Anterior cingulate cortex (tissue), 58 donors: ENCODE measurements at places on chromosomes 2 and 18.

- DNase-seq, result no peak
Observed at GRCh38 chr2:127166231-127166860, 53.8 kb downstream of the CYP27C1 start.

DNA sequence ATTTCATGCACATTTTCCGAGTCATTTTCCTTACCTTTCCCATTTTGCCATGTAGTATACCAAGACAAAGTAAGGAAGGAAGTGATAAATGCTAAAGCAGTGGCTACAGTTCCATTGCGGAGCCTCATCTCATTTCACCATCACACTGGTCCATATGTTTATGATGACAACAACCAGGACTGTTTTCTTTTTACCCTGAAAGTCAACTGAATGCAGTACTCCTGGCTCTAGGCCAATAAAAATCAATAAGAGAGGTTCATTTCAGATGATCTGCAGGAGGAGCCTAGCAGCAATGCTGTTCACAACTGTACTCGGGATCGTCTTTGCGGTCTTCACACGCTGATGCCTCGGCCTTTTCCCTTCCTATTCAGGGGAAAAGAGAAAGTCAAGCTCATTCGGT lies 4.7 kb downstream of the MGAT4A start:
- no peak for DNase-seq

- DNase-seq, result no peak
Observed at GRCh38 chr18:36012891-36013290, 40.4 kb downstream of the RMP24 start.

DNA sequence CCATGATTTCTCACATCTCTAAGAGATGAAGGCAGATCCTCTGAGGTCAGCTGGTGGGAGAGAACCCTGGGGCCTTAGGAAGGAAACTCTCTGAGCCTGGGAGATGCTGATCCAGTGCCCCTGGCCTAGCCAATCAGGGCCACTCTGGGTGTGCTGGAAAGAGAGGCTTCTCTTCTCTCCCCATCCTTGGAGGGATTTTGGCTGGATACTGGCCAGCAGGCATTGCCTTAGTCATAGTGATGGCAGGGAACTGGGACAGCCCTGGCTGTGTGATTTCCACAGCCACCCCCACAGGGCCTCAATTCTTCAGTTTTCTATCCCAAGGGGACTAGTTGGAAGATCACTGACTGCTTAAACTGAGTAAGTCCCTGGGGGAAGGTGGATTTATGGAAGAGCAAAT lies 26.6 kb upstream of the PLB1 start:
- no peak for DNase-seq

DNA sequence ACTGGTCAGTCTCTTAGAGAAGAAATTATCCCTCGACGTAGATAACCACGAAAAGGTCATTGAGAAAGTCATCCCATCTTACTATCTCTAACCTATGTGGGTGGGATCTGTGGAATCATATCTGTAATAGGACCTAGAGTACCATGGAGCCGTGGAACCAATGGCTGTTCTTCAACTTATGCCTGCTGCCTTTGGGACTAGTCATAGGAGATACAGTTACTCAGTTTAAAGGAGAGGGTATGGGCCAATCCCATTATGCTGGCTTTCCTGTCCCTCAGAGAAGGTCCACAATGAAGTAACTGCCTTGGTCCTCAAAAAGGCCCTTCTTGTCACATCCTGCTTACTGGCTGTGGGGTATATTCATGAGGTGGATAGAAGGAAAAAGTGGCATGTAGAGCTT lies 77.5 kb downstream of the FEZ2 start:
- DNase-seq, result no peak

- DNase-seq, result no peak
Observed at GRCh38 chr2:126882736-126883665, 15.7 kb upstream of the TEX51 start.

GRCh38 chr2:189553504-189554088 lies 27.0 kb downstream of the SLC40A1 start:
- DNase-seq, result no peak

DNA sequence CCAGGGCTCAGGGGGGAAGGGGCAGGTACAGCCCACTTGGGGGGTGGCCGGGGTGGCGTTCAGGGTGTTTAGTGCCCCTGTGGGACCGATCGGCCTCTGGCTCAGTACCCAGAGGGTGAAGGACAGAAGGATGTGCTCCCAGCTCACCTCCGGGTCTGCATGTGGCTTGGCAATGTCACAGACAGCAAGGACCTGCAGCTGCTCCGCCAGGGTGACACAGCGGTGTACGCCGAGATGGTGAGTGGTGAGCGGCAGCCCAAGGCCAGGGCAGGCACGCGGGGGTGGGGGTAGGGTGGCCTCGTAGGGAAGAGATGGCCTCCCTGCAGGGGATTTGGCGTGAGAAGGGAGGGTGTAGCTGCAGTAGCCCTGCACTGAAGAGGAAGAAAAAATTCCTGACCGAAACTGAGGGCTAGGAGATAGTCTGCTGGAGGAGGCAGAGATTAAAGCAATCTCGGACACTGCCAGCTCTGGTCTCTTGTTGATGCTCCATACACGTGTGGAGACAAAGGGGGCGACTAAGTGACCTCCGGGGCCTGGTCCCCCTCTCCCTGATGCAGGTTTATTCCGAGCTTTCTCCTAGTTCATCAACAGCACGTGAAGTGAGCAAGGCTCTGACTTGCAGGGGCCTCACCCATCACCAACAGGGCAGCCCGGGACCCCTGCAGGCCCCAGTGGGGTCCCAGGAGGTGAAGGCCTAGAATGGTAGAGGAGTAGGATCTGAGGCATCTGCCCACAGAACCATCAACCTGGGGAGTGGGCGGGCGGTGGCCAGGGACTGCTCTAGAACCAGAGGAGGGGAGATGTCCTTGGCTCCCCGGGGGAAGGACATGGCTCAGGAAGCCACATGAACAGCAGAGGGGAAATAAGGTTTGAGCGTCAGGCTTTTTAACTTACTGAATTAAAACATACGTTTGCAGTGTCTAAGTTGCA lies 45.4 kb downstream of the FER1L5 start:
- no peak for DNase-seq

- DNase-seq, result peak; percentile 70
Observed at GRCh38 chr2:201158111-201158929, 24.6 kb upstream of the CASP10 start.

- DNase-seq, result no peak
Observed at GRCh38 chr18:58177004-58177717, 133.1 kb downstream of the NEDD4L start.

DNA sequence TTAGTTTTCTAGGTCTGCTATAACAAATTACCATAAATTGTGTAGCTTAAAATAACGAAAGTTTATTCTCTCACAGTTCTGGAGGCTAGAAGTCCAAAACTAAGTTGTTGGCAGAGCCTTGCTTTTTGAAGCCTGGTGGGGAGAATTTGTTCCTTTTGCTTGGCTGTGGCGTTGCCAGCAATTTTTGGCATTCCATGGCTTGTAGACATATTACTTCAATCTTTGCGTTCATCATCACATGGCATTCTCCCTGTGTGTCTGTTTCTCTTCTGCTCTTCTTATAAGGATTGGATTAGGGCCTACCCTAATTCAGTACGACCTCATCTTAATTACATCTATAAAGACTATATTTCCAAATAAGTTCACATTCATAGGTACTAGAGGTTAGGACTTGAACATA lies 217.7 kb downstream of the MBD5 start:
- DNase-seq, result no peak

- no peak for DNase-seq
Observed at GRCh38 chr2:224764565-224765236, 48.5 kb upstream of the CCDC195 start.

GRCh38 chr2:71806432-71806831 lies 341.2 kb downstream of the CYP26B1 start:
- DNase-seq, result no peak

- no peak for DNase-seq
Observed at GRCh38 chr18:49742316-49743116, 70.8 kb downstream of the ACAA2 start.

GRCh38 chr18:35953688-35954087 lies 18.8 kb upstream of the RMP24 start:
- no peak for DNase-seq

DNA sequence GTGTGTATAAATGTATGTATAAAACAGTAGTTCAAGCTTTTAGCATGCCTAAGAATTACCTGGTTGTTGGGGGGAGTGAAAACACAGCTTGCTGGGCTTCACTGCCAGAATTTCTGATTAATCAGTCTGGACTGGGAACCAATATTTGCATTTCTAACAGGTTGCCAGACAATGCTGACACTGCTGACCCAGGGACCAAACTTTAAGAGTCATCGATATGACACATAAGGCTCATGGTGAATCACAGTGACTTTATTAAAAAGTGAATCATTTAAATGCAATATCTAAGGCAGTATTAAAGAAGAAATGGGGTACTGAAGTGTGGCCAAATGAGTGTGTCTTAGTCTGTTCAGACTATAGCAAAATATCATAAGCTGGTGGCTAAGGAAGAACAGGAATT lies 195.9 kb upstream of the DTNA start:
- no peak for DNase-seq

GRCh38 chr2:212488611-212489010 lies 50.0 kb downstream of the ERBB4 start:
- DNase-seq, result no peak

- DNase-seq, result no peak
Observed at GRCh38 chr2:124402274-124402673, 377.2 kb downstream of the CNTNAP5 start.

GRCh38 chr2:236641051-236641726 lies 71.6 kb downstream of the ACKR3 start:
- DNase-seq, result no peak

DNA sequence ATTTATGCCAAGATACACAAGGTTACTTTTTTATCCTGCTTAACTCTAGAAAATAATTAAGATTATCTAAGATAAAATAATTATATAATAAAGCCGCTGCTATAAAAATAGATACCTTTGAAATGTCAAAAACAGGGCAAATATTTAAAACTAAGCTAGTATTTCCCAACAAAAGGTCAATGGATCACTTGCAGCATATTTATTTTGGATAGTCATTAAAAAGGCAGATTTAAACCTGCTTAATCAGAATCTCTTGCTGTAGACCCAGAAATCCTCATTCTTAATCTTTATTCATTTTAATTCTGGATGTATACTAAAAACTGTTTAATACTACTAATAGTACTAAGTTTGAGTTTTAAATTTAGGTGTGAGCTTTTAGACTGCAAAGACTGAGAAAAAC lies 139.0 kb upstream of the CWC22 start:
- no peak for DNase-seq

GRCh38 chr2:175624785-175625184 lies 377.3 kb downstream of the LNPK start:
- DNase-seq, result no peak

- no peak for DNase-seq
Observed at GRCh38 chr18:62585274-62586150, 62.7 kb downstream of the ZCCHC2 start.

DNA sequence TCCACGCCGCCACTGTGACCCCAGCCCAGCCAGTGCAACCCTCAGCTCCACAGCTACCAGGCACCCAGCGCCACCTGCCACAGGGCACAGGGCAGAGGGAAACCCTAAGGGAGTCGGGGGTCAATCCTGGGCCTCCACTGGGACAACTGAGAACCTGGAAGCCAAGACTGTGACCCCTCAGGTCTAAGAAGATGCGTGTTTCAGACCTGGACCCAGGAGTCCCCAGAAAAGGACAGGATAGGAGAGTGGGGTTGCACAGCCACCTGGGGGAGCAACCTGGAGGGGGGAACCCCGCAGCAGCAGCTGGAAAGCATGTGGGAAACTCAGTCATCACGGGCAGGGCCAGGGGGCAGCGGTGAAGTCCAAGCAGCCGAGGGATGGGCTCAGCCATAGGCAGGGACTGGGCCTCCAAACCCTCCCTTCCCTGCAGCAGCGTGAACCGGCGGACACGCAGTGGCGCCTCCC lies 4.1 kb downstream of the ESPNL start:
- no peak for DNase-seq

GRCh38 chr18:58393295-58393694 lies 235.6 kb downstream of the ALPK2 start:
- DNase-seq, result no peak
